ENCODE measurements at places on chromosomes 6 and 20.

- DNase-seq: no peak
Observed at GRCh38 chr20:51447097-51447764, 95.3 kb downstream of the NFATC2 start.

DNA sequence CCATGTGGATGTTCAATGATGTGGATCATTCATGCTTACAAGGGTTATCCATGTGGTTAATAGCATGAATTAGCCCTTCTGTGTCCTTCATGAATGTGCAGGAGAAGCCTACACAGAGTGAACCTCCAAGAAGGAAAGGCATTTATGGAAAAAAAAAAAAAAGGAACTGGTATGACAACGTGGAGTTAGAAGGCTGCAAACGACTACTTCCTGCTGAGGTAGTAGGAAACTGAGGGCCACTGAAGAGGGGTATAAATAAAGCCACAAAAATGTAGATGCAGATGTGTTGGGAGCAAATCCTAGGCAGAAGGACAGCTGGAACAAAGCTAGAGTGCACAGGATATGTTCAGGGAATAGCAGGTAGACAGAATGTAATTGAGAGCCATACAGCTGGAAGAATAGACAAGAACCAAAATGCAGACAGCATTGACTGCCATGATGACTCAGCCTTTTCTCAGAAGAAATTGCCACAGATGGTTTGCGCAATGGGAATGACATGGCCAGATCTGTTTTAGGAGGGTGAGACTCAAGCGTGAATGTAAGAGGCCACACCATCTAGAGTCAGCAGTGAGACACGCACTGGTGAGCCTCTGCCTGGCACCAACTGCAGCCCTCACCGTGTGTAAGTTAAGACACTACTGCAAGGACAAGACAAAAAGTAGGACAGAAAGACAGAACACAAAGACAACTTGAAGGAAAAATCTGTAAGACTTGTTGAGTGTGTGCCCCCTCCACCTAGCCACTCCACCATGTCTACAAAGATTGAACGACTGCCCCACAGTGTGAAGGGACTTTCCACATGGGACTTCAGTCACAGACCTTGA is 79.8 kb downstream of the KIF13A start:
- DNase-seq: no peak

GRCh38 chr6:55286824-55287223 is 40.4 kb upstream of the GFRAL start:
- DNase-seq: no peak

DNA sequence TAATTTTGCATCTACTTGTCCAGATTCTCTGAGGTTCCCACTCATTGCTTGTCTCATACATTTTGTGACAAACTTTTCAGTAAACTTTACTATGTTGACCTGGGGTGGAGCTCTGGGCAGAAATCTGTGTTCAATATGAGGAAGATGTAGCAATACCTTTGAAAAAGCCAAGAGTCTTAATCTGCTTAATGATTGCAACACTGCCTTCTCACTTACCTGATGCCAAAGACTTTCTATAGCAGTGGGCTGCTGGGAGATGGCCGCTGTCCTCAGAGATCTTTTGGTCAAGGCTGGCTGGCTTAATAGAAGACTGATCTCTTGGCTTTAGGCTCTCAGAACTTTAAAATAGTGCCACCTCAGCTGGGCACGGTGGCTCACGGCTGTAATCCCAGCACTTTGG is 70.1 kb upstream of the RBM24 start:
- DNase-seq: no peak

- no peak for DNase-seq
Observed at GRCh38 chr6:15996030-15996429, 132.9 kb upstream of the MYLIP start.
